HT-29 (cell line): ENCODE measurements at places on chromosomes 2 and 18. TPM values are rescaled to one million over a fixed set of nuclear protein-coding genes. Genes with fewer than 3 reads are reported as not detected.

The YPEL5 gene
- total RNA-seq, result 13.7 and 14.8 TPM in 2 replicates

The OTX1 gene
- 4.6 and 5.6 TPM in 2 replicates for total RNA-seq

The RNF125 gene
- total RNA-seq, result 1.7 and 2.1 TPM in 2 replicates

The WNT6 gene
- not detected in 2 replicates for total RNA-seq

The ANO7 gene
- total RNA-seq, result 3.0 and 4.1 TPM in 2 replicates

The PAX8 gene
- total RNA-seq, result 1.5 and 3.4 TPM in 2 replicates

The CRYBA2 gene
- not detected in 2 replicates for total RNA-seq

The TMEM17 gene
- total RNA-seq, result 0.56 and 1.7 TPM in 2 replicates

The SNORC gene
- total RNA-seq, result 2.6 and 4.9 TPM in 2 replicates

The SKOR2 gene
- not detected in 2 replicates for total RNA-seq

The MARCO gene
- total RNA-seq, result not detected in 2 replicates

The SH3BP4 gene
- 42.9 and 44.5 TPM in 2 replicates for total RNA-seq

The ATRAID gene
- total RNA-seq, result 75.0 and 86.6 TPM in 2 replicates

The KCNG3 gene
- 0.10 and 0.81 TPM in 2 replicates for total RNA-seq

The STAMBP gene
- 20.9 and 28.2 TPM in 2 replicates for total RNA-seq

The ZNF385B gene
- total RNA-seq, result not detected in 2 replicates

The LYPD1 gene
- not detected in 2 replicates for total RNA-seq

The UCN gene
- total RNA-seq, result 4.9 and 5.6 TPM in 2 replicates

- DNase-seq, result no peak
Measured at GRCh38 chr18:30684825-30685481, 357.6 kb downstream of the DSC3 start.

- DNase-seq, result no peak
Measured at GRCh38 chr2:180412219-180412618, 405.1 kb upstream of the CWC22 start.

- peak; percentile 61 for DNase-seq
Measured at GRCh38 chr2:64214281-64215115, 70.3 kb upstream of the PELI1 start.

- DNase-seq, result no peak
Measured at GRCh38 chr2:222179592-222179991, 119.2 kb downstream of the PAX3 start.

GRCh38 chr2:217788669-217789002 lies 214.2 kb downstream of the TNS1 start:
- no peak for DNase-seq

GRCh38 chr2:240426845-240427721 lies 8.4 kb upstream of the GPC1 start:
- DNase-seq, result no peak

DNA sequence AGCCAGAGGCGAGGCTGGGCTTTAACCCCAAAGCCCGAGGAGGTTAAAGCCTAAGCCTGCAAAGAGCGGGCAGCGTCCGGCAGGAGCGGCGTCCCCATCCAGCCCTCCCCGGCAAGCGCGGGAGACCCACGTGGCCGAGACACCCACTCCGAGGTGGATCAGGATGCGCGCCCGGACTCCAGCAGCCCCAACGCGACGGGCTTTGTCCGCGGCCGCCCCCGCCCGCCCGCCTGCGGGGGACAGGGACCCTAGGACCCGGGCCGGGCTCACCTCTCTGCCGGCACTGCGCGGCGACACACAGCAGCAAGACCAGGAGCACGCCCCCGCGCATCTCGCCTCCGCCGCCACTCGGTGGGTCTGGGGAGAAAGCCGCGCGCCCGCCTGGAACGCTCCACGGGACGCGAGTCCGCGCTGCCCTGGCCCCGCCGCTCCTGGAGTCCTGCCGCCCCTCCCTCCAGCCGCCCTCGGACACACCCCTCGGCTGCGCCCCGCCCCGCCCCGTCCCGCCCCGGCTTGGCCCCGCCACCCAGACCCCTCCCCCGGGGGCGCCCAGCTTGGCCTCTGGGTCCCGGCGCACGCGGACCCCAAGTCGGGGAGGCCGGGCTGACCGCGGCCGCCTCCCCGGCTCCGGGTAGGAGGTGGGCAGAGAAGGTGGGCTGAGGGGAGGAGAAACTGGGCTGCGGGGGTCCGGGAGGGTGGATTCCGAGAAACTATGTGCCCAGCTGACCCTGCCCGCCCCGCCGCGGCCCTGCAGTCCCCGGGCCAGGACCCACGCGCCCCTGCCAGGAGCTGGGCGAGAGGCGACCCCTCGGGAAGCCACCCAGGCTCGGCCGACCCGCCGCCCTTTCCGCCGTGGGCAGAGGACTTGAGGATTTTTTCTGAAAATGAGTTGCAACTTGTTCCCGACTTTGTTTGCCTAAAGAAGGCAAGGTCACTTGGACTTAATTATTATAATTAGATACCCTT lies at the start of gene LAMA1:
TSS of gene LAMA1 (minus strand) at position 408 of the 966 bp plus-strand sequence. CDS start at position 331, 77 bp downstream.
- DNase-seq, result no peak

- DNase-seq, result no peak
Measured at GRCh38 chr2:85549095-85549494, 10.1 kb downstream of the MAT2A start.

DNA sequence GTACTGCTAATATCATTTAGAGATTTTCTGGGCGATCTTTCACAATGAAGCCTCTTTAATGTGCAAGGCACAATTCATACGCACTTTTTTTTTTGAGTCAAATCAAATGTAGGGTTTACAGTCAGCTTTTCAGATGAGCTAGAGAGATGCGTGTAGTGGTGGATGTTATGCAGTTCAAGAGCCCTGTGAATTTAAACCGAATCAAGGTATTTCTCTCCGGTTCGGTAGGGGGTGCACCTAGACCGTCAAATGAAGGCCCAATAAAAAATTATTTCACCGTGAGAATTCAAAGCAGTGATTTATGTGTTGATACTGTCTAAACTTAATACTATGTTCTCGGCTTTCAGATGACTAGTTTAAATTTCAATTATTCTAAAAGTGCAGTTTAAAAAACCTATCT lies 1.1 kb downstream of the PTH2R start:
- peak; percentile 35 for DNase-seq

DNA sequence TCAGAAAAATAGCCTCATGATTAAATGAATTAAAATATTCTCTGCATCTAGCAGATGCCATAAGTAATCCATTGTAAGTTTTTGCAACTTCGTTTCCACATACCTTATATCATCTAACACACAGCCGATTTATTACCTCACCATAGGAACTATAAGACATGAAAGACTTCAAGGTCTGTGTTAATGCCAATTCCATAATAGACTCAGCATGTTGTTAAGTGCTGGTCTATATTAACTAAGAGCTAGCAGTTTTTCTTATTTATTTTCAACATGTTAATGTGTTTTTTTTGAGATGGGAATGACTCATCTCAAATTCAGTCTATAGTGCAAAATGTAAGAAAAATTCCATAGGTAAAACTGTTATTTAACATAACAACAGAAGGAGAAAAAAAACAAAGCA lies 243.9 kb upstream of the GULP1 start:
- DNase-seq, result no peak

DNA sequence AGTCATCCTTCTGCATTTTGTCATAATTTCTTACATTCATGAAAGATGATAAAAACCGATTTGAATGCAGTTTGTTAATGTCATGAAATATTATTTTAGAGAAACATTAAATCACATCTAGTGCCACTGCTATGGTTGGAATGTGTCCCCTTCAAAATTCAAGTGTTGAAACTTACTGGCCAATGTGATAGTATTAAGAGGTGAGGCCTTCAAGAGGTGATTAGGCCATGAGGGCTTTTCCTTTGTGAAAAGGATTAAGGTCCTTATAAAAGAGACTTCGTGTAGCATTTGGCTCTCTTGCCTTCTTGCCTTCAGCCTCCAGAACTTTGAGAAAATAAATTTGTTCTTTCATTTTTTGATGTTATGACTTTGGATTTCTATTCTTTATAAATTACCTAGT lies 117.2 kb downstream of the RGPD3 start:
- no peak for DNase-seq

DNA sequence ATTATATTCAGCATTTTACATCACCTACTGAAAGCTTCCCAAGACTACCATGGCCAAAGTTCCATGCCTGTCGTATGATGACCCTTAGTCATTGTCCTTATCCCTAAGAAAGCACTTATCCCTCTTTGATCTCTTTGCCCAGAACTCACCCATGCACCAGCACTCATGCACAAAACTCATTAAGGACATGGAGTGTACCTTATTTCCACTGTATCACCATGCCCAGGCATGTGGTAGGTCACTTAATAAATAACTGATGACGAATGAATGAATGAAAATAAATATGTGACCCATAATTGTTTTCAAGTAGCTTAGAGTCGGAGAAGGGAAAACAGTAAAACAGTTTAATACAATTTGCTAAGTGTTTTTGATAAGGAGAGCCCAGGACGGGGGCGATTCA lies 220.1 kb downstream of the IKZF2 start:
- DNase-seq, result no peak

DNA sequence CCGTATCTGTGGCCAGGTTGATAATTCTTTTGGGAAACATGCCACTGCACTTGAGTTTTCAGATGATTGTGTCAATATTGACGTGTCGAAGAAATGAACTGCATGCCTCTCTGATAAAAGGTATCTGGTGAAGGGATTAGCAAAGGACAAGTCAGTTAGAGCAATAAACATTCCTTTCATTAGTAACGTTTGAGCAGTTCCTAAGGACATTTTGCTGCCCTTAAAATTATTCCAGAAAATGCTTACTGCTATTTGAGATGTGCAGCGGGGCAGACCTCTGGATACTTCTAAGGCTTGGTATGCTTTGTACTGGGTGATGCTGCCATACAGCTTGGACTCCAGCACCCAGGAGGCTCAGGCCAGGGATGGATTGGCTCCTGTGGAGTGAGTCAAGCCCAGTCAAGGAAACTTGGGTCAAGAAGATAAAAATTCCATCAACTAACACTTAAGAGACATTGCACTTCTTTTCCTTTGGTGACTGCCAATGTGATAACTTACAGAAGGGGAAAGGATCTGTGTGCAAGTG lies 166.7 kb downstream of the FHOD3 start:
- peak; percentile 1 for DNase-seq

- no peak for DNase-seq
Measured at GRCh38 chr2:40030456-40030975, 251.5 kb upstream of the THUMPD2 start.

DNA sequence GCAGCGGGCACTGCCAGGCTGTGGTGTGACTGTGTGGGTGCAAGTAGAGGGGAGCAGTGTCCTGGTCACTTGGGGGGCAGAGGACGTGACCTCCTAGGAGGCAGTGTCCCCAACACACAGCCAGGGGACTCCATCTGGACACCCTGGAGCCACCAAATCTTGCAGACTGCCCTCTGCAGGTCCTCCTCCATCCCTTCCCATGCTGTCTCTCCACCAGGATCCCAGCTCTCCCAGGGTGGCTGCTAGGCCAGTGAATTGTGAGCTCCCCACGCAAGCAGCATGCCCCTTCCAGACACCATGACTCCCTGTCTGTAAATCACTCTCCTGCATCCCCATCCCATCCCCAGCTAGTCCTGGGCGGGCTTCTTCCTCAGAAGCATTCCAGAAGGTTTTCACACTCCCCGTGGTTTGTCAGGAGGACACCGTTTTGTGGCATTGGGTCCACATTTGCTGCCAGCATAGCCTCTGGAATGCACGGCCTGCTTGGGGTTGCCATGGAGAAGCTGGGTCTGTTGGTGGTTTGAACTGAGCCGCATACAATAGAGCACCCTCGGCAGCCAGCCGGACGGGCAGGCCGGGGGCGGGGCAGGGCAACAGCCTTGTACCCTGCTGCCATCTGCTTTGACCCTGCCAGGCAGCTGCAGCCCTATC lies 210.7 kb downstream of the KLHL29 start:
- no peak for DNase-seq

DNA sequence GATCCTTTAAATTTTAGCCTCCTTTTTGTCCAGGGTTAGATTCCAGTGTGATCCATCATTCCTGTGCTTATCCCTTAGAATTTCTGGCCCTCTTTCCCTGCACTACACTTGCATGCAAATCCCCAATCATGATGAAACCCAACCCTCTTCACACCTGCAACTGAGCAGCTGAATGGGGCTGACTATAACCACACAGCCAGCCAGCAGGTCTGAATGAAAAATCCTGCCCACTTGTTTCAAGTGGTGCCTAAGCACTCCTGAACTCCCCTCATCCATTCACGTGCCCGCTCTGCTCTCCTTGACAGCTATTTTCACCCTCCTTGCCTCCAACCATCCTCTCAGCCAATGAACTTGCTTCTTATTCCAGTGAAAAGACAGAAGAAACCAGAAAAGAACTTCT lies 80.5 kb upstream of the AFF3 start:
- no peak for DNase-seq

GRCh38 chr2:73703675-73704074 lies 33.5 kb downstream of the TPRKB start:
- no peak for DNase-seq

DNA sequence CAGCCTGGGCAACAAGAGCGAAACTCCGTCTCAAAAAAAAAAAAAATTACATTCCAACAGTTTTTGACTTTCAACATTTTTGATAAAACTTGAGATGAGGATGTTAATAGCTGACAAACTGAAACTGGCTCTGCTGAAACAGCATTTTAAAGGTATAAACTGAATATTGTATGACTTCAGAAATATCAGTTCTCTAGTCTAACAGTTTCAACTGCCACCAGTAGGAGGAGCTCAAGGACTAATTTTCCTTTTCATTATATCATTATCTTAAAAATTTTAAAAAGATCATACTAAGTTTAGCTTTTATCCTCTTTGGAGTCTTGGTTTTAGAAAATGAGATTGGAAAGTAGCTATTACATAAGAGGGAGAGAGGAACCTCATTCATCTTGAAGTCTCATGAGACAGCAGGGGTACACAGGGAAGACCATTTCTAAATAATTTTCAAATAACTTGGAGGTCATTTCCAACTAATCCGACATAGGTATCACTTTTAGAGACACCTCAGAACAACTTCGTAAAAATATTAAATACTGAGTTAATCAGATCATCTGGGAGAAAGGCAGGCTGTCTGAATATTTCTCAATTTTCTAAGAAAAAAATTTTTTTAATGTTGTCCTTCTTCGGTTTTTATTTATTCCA lies 37.6 kb upstream of the MCM6 start:
- peak; percentile 80 for DNase-seq

- DNase-seq, result no peak
Measured at GRCh38 chr2:145596416-145596815, 1076.5 kb upstream of the ZEB2 start.

- no peak for DNase-seq
Measured at GRCh38 chr18:56903686-56904085, 243.2 kb upstream of the BOD1L2 start.

DNA sequence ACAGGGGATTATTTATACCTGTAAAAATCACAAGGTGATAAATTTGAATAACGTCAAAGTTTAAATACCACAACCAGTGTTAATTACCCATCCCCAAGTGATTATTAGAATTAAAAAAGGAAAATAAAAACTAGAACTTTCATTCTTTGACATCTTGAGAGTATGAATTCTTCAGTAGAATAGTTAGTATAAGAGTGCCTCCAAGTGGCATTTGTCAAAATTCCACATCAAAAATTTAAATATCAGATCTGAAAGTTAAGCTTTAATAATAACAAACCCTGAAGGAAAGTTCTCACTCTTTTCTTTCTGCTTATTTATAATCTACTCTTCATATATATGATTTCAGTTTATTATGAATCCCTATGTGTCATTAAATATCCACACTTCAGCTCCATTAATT lies 273.7 kb upstream of the KYNU start:
- DNase-seq, result peak; percentile 27

DNA sequence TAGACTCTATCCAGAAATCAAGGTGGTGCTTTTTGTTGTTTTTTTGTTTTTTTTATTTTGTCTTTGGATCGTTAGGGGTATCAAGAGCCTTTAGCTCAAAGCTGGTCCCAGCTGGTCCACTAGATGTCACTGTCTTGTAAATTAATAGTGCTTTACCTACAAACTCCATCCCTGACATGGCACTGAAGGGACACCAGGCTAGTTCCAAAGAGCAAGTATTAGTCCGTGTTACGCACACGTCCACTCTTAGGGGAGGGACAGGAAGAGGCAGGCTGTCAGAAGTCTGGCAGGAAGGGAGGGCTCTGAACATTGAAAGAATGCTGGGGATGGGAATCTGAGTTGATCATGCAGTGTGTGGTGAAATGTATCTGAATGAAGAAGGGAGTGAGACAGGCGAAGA lies 85.9 kb upstream of the CCBE1 start:
- DNase-seq, result peak; percentile 64
